Activated CD8-positive, alpha-beta memory T cell treated with anti-CD3 and anti-CD28 coated beads for 4 hours (primary cell): ENCODE measurements at places on chromosomes 11 and 22.

DNA sequence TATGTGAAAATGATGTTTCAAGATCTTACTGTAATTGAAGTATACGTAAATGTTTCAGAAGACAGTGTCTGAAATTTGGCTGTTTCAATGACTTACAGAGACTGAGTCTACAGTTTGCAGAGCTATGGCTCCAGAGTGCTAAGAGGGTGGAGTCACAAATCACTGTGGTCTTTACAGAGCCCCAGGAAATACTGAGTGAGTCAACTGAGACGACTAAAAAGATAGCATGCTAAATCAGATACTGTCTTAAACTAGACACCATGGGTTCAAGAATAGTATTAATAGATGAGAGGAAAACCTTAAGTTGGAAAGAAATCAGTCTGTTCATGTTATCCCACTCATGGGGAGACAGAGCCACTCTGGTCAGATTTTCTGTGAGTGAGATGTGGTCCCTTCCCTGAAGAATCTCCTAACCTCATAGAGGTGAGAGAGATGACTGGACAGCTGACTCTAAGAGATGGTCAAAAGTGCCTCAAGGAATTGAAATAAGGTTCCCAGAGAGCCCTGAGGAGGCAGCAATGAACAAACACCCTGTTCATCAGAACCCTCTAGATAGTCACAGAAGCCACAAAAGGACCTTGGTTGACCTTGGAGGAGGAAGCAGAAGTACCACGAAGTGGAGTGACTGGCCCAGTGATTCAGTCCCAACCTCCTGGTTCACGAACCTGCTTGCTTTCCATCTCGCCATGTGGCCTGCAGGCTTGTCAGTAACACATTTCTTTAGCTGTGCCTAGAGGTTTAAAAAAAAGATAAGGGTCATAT lies 30.2 kb downstream of the C11orf91 start:
- no peak for DNase-seq

GRCh38 chr11:12803086-12803826 lies 129.0 kb downstream of the TEAD1 start:
- no peak for DNase-seq

GRCh38 chr22:39234472-39234787 lies 10.4 kb downstream of the PDGFB start:
- no peak for DNase-seq

DNA sequence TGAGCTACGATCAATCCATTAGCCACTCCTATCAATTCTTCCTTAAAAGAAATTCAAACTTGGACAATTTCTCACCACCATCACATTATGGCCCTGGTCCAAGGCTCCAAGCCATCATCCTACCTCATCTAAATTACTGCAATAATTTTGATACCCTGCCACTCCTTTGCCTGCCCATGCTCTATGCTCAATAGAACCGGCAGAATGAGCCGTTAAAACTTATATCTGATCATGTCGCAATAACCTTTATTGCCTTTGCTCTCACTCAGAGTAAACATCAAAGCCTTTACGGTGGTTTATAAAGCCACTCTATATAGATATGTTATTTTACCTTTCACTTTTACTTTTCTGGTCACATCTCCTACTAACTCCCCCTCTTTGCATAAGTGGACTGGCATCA lies 2392.1 kb upstream of the RAG2 start:
- no peak for DNase-seq

DNA sequence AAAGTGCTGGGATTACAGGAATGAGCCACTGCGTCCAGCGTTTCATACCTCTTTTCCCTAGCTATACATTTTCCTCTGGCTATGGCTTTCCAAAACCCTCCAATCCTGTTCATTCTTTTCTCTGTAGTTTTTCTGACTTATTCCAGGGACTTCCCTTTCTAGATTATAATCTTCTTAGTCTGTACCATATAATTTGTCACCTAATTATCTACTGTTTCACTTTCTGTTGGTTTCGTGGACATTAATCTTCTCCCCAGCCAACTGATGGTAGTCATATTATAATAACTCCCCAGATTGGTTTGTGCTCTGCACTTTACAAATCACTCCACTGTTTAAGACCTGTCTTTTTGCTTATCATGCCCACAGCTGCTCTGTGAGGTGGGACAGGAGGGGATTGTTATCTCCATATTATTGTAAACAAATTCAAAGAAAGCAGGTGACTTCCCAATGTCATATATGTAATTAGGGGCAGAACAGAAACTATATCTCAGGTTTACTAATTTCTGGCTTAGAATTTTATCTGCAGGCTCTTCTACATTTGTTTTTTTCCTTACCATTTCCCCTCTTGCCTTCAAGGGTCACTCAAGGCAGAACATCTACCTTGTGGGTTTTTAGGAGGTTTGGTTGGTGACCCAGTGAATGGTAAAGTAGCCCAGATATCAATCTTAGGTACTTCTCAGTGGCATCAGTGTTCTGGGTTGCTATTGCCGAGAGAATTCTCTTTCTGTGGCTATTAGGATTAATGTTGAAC lies 23.9 kb downstream of the STIM1 start:
- no peak for DNase-seq

- no peak for DNase-seq
These were observed 5.8 kb upstream of the OR5B2 start for GRCh38 chr11:58433638-58434203.

- no peak for DNase-seq
These were observed 813.3 kb upstream of the RAG2 start for GRCh38 chr11:37411289-37411688.

- no peak for DNase-seq
These were observed 44.5 kb upstream of the TEAD1 start for GRCh38 chr11:12629601-12630313.

GRCh38 chr11:26144291-26144690 lies 187.6 kb upstream of the ANO3 start:
- DNase-seq: no peak

DNA sequence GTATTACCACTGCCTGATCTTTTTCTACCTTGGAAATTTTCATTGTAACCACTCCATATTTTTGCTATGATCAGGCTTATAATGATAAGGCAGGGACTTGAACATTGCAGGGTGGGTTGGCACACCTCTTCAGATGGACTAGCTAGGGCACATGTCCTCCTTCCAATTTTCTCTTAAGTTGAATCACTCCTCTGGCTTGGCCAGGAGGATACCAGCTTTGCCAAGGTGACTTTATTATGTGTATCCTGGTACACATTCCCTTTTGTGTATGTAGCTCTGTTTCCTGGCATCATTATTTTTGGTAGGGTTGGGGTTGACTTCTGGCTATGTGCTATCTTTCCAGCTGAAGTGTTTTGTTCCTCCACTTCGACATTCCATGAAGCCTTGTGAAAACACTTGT lies 8.5 kb upstream of the LDLRAD3 start:
- no peak for DNase-seq

DNA sequence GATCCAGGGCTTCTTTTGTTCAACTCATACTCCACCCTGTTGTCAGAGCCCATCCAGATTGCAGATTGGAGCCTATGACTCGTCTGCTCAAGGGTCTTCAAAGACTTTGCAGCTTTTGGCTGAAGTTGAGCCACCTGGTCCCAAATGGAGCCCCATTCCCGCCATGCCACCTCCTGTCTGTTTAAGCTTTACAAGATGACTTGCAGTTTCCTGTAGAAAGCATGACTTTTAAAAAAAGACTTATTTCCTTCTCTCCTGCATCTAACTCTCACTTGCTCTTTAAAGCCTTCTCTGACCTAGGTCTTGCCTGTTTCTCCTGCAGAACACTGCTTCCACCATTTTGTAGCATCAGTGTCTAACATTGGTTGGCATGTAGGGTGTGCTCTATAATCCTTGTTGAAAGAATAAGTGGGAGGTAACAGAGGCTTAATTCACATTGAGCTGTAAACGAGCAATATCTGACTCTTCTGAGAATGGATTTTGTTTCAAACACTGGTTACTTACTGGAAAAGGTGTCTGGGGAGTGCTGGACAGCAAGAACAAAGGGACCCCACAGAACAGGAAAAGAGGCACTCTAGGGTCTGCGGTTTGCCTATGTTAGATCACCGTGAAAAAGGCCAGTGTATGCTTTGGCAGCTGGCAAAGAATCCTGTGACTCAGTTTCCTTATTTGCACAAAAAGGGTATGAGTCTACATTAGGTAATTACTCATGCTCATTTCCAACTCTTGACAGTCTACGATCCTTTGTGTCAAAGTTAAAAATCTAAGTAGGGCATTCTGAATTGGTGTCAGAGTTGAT lies 30.3 kb downstream of the NF2 start:
- no peak for DNase-seq

- no peak for DNase-seq
These were observed 99.4 kb upstream of the BLID start for GRCh38 chr11:122215244-122215992.

DNA sequence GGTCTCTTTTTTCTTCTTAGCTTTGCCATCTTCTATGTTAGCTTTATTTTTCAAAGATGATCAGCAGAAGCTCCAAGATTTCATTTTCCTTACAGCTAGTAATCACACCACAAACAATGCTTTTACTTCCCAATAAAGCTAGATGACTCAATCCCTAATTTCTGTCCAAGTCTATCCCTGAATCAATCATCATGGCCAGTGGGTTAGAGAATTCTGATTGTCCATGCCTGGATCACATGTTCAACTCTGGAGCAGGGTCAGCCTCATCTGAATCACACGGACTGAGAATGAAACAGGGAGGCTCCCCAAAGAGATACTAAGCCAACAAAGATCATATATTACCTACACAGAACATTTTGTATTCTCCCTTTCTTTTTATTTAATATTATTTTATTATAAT lies 79.6 kb downstream of the BBOX1 start:
- no peak for DNase-seq

DNA sequence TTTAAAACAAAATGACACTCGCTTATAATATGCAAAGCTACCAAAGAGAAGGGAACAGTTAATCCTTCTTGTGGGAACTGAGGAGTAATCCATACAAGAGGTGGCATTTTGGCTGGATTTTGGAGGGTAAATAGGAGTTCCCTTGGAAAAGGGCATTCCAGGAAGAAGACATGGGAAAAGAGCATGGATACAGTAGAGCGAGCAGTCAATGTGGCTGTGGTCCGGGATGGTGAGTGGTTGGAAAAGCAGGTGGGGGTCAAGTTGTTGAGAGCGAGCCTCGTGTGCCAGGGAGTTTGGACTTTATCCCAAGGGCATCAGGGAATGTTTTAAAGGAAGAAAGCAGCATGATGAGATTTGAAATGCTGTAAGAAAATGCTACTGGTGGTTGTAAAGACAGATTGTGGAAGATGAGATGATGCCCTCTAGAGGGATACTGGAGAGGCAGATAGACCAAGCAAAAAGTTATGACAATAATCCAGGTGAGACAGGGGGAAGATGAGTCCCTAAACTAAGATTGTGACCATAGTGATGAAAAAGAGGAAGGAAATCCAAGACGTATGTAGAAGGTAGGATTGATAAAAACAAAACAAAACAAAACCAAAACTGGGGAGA lies 3.8 kb upstream of the MMP7 start:
- no peak for DNase-seq

DNA sequence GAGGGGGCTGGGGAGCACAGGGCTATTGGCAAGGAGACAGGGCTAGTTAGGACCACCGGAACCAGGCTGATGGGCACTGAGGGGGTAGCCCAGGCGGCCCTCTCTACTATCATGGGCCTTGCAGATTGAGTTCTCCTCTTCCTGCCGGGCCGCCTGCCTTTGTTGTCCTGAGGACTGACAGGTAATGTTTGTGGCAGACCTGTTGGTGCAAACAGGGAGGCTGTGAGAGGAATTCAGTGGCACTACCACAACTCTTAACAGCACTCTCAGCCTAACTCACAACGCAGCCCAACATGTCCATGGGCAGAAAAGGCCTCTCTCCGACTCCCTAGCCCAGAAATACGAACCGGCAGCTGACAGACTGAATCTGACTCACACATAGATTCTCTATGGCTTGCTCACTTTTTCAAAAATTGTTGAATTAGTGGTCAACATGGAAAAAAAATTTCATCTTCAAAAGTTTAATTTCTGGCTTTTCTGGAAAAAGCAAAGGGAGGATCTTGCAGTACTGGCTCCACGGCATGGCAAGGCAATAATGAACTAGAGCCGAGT lies 11.4 kb downstream of the KCNJ5 start:
- no peak for DNase-seq

DNA sequence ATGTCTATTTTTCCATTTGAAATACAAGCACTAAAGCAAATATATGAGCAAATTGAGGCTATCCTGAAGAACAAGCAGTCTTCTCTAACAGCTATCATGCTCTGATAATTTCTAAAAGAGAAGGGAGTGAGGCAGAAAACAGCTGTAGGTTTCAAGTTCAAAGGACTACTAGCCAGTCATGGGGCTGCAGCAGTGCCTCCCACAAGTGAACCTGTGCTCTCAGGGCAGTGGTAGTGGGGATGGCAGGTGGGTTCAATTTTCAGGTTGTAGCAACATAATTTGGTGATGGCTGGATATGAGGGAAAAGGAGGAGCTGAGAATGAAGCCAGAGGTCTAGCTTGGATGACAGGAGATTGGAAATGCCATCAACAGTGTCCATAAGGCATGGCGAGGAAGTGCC lies 93.5 kb upstream of the ARHGAP20 start:
- DNase-seq: no peak

GRCh38 chr22:37016134-37016910 lies 2.9 kb downstream of the TST start:
- DNase-seq: no peak

- no peak for DNase-seq
These were observed 38.9 kb upstream of the TH start for GRCh38 chr11:2210366-2211112.

DNA sequence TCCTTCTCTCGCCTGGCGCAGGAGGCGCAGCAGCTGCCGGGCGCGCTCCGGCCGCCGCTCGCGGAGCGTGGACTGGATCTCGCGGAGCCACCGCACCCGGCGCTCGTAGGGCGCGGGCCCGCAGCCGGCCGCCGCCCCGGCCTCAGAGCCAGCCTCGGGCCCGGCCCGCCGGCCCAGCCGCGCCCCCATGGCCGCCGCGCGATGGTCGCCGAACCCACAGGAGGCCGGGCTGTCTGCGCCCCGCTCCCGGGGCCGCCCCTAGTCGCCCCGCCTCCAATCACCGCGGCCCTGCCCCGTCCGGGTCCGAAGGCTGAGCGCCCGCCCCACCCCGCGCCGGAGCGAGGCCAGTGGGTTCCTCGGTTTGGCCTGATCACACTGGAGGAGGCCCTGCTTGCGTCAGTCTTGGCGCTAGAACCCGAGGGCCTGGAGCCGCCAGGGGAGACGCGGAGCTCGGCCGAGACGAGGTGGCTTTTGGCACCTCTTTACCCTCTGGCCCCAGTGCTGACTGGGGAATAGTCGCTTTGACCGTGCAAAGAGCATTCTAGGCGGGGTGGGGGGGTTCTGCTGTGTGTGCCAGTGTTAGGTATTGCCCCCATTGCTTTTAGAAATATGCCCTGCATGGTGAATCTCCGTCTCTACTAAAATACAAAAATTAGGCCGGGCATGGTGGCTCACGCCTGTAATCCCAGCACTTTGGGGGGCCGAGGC lies at the start of gene LRRC75B:
LRRC75B (minus strand) TSS at position 223 of the 708 bp plus-strand sequence; CDS start at position 189, 34 bp downstream.
- no peak for DNase-seq

- DNase-seq: no peak
These were observed 2.4 kb upstream of the OR8G1 start for GRCh38 chr11:124238512-124238911.

DNA sequence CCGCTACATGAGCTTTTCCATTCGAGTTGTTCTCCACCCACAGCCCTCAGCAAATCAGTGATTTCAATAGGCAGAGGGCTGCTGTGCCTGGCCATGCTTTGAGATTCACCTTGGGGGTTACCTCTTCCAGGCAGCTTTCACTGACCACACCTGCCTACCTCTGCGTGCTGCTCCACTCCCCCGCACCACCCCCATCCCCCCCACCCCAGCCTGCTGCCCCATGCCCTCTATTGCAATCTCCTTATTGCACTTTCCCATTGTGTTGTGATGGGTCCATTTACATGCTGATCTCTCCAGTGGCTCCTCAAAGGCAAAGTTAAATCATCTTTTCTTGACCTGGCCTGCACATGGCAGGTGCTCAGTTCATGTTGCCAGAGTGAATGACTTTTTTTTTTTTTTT lies 18.0 kb upstream of the POLA2 start:
- DNase-seq: no peak
